ENCODE measurements at places on chromosomes 3 and 15.
A peak's percentile ranks its signal among the peaks of the same experiment; 100 is the strongest.

DNA sequence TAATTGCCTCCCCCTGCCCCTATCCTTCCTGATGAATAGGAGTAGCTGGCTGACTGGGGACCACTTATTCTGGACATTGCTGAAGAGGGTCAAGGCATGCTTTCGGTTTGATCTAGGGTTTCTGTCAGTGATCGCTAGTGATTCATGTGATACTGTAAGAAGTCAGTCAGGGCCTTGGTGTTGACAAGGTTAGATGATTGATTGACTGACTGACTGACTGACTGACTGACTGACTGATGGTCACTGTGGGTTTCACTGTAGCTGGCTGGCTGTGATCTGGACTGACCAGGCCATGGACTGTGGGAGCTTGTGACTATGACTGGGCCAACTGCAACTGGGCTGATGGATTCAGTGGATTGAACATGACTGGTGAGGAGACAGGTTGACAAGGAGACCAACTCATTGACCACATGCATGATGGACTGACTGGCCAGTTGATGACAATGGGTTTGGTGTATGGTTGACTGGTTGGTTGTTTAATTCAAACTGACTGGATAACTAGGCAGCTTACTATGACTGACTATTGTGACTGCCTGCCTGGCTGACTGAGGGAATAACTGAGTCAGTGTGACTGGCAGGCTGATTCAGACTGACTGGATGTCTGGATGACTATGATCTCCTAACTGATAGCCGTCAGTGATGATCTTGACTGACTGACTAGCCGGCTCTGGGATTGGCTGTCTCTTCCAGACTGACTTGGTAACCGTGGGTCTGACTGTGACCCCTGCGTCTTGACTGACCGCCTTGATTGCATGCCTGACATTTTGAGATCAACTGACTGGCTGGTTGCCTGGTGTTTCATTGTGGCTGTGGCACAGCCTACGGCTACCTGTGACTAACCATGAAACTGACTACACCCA, 509.9 kb downstream of the SHQ1 start:
- DNase-seq, result peak; percentile 43

DNA sequence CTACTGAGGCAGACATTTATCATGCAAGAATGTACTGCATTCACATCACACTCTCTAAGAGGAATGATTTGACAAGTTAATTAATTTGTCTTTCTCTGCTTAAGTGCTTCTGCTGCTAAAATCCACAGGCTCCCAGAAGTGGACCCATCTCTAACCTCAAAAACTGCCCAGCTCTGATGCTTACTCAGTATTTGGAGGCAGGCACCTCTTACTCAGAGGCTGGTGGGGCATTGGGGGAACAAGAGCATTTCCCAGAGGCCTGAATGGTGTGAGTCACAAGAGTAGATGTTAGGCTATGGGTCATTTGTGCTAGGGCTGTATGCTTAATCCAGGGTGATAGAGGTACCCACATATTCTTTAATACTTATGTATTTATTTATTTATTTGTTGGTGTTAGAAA, 34.4 kb upstream of the HCN4 start:
- no peak for DNase-seq

GRCh38 chr3:4812591-4812990, 166.6 kb upstream of the BHLHE40 start:
- DNase-seq, result no peak

DNA sequence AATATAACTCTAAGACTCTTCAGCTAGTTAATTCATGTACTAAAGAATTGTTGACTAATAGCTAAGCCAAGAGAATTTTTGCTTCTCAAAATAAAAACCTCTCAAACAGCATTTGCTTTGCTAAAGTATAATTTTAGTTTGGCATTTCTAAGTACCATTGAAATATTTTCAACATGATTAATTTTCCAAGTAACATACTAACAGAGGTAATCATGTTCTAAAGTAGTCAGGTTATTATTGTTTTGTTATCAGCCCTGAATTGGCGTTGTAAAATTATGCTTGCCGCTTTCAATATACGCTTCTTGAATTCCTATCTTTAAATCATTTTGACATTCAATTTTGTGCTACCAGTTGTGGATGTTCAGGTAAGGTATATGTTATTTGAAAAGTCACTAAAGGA, 134.3 kb downstream of the CNTN6 start:
- no peak for DNase-seq

DNA sequence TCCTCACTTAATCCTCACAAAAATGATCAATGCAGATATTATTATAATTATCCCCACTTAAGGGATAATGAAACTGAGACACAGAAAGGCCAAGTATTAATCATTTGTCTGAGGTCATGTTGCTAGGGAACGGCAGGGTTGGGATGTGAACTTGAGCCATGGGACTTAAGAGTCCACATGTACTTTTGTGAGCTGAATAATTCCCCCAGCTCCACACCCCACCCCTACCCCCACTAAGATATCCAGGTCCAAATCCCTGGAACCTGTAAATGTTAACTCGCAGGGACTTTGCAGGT, 290.5 kb upstream of the GADL1 start:
- DNase-seq, result no peak

DNA sequence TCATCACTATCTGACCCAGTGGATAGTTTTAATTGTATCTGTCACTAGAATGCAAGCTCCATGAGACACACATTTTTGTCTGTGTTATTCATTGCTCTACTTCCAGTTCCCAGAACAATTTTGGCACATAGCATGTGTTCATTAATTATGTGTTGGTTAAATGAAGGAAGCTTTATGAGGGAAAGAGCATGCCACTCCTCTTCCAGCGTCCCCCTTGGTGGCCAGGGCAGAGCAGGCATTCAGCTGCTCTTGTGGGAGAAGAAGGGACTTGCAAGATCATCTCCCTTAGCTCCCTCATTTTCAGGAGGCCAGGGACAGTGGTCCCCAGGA, 489 bp upstream of the GALNT15 start:
- DNase-seq, result no peak

DNA sequence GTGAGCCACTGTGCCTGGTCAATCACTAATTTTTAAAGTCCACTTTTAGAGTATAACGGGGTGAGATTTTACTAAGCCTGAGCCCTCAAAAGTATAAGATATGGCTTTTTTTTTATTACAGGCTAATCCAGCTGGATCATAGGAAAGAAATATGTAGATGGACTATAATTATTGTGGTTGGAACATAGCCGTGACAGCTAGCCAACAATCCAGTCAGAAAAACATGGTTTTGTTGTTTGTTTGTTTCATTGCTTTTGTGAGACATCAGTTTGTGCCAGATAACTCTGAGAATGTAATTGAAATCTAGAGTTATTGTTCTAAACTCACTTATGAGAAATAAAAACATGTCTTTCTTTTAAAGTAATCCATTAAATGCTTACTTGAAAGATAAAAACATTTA, 37.3 kb upstream of the ATOSA start:
- no peak for DNase-seq

GRCh38 chr3:160540551-160540950, 24.8 kb downstream of the KPNA4 start:
- DNase-seq, result no peak

DNA sequence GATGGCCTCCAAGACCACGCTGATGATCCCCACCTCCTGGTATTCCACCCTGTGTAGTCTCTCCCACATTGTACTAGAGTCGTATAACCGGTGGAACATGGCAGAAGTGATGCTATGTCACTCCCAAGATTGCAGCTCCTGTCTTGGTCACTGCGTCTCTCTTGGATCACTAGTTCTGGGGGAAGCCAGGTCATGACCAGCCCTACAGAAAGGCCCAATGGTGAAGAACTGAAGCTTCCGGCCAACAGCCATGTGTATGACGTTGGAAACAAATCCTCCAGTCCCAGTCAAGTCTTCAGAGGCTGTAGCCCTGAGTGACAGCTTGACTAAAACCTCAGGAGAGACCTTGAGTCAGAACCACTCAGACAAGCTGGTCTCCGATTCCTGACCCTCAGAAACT, 61.9 kb upstream of the FNDC3B start:
- DNase-seq, result no peak

DNA sequence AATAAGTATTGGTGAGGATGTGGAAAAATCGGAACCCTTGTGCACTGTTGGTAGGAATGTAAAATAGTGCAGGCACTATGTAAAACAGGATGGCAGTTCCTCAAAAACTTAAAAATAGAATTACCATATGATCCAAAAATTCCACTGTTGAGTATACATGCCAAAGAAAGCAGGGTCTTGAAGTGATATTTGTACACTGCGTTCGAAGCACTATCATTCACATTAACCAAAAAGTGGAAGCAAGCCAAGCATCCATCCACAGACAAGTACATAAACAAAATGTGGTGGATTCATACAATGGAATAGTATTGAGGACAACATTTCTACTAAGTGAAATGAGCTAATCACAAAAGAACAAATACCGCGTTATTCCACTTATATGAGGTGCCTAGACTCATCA, 200.7 kb downstream of the TJP1 start:
- DNase-seq, result no peak

DNA sequence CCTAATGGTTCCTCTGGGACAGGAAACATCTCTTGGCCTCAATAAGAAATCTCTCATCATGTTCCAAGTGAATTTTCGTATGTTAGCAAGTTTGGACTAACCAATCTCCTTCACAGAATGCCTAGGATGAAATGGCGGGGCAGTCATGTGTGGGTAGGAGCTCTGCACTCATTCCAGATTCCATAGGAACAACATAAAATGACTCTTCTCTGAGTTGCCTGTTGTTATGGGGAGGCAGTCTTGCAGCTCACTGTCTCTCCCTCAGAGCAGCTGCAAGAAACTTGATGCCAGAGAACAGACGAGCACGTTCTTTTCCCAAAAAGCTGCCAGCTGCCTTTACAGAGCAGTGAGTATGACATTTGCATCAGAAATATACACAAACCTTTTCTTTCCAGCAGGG, 34.1 kb downstream of the SPATA12 start:
- DNase-seq, result no peak

- no peak for DNase-seq
These were observed 34.8 kb upstream of the DCUN1D1 start for GRCh38 chr3:183015185-183015584.

- DNase-seq, result no peak
These were observed 46.4 kb upstream of the IQSEC1 start for GRCh38 chr3:13119471-13120220.

DNA sequence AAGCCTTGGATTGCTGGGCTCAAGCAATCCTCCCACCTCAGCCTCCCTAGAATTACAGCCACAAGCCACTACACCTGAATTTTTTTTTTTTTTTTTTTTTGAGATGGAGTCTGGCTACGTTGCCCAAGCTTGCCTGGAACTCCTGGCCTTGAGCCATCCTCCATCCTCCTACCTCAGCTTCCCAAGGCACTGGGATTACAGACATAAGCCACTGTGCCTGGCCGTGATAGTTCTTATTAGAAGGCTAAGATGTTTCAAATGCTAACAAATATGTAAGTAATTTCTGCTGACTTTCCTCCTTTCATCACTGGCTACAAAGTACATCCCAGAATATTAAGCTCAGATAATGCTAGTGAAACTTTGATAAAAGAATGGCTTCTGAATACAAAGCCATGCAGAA, 5.7 kb upstream of the SETMAR start:
- no peak for DNase-seq

- DNase-seq, result no peak
These were observed 746.8 kb upstream of the LMCD1 start for GRCh38 chr3:7754653-7755441.

DNA sequence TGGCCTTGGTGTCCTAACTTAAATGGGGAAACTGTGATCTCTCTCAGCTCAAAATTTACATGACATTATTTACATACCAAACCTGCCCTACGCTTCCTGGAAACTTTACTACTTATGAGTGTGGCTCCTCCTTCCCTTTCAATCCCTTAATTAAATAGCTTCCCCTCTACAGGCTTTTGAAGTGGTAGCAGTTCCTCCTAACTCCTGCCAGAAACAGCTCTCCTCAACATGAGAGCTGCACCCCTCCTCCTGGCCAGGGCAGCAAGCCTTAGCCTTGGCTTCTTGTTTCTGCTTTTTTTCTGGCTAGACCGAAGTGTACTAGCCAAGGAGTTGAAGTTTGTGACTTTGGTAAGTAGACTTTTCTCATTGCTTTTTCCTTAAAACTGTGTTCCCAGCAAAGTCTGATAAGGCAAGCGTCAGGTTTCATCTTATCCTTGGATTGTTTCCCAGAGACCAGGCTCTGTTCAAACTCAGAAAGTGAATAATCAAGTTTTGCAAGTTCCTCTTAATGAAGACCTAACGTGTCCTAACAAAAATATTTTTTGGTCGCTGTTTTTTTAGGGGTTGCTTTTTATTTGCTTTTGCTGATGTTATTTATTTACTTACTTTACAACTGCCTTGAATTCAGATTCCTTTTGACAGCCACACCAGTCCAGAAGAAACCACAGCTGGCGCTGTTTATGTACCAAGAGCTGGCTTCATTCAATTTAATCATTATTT, at the start of gene ACP3:
Gene ACP3, plus strand, starts transcription at position 179 of the 720 bp plus-strand sequence. Its CDS starts 50 bp downstream, at position 229.
- DNase-seq, result no peak

GRCh38 chr15:71951134-71951533, 140.8 kb downstream of the NR2E3 start:
- no peak for DNase-seq

GRCh38 chr3:159605101-159605500, 383.5 kb upstream of the IL12A start:
- DNase-seq, result no peak

GRCh38 chr3:133895208-133896001, at the start of gene RAB6B:
TSS of gene RAB6B (minus strand) at chr3:133895882. CDS start at chr3:133895466, 416 bp downstream.
- DNase-seq, result peak; percentile 77

GRCh38 chr15:92807971-92808571, 92.1 kb upstream of the CHD2 start:
- DNase-seq, result peak; percentile 33

DNA sequence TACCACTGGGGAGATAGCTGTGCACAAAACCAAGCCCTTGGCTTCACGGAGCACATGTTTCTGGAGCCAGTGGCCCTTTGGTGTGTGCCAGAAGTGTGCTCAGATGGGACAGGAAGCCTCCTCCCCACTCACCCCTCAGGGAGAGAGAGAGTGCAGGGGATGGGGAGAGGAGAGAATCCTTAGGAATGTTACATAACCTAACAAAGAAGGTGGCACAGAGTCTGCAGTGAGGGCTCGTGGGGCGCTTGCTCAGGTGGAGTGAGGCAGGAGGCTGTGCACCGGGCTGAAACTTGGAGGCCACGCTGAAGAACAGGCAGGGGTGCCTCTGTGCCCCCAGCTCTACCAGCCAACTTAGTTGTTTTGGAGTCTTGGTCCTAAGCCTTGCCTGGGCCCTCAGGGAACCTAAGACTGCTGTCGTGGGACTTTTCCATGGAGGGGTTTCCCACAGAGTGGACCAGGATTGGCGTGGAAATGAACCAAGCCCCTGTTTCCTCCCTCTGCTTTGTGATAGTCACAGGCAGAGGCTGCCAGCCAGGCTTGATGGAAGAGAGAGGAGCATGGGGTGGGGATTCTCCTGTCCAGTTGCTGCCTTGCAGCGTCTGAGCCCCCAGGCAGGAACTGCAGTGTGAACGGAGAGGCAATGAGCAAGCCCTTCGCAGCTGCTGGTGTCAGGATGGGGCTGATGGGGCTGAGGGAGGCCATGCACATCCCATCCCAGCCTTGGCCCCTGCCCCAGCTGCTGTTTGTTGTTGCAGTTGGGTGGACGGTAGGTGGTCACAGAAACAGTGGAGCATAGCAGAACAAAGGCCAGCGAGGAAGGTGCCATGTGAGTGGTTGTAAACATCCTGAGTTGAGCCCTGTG, 32.7 kb downstream of the PDIA5 start:
- DNase-seq, result no peak

- no peak for DNase-seq
These were observed 7.3 kb upstream of the CACNA1D start for GRCh38 chr3:53486961-53487654.

GRCh38 chr3:78174821-78175220, 1134.9 kb downstream of the ROBO2 start:
- no peak for DNase-seq

- DNase-seq, result no peak
These were observed 16.1 kb downstream of the AMOTL2 start for GRCh38 chr3:134357914-134358811.

- DNase-seq, result no peak
These were observed 109.3 kb downstream of the OXNAD1 start for GRCh38 chr3:16374047-16374934.

Measured in hematopoietic multipotent progenitor cell treated with erythropoietin and hydrocortisone succinate and interleukin-3 and kit ligand, for 15 days (in vitro differentiated cells).